ENCODE measurements at places on chromosomes 5 and 9.
A peak's percentile ranks its signal among the peaks of the same experiment; 100 is the strongest.

DNA sequence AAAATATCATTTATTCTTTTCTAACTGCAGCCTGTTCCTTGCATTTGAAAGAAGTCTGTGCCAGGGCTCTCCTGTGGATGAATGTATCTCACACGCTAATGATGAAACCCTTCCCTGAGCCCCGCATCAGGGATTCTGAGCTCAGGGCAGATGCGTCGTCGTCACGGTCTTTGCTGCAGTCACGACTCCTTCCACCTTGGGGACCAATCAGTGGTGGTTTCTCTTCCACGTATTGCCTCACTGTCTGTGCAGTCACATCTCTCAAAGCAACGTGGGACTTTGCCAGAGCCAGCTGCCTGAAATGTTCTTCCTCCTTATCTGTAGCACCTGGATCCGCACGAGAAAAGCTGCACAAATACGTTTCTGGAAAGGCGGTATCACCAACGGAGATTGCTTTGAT is 13.9 kb upstream of the UBE2QL1 start:
- DNase-seq = no peak

DNA sequence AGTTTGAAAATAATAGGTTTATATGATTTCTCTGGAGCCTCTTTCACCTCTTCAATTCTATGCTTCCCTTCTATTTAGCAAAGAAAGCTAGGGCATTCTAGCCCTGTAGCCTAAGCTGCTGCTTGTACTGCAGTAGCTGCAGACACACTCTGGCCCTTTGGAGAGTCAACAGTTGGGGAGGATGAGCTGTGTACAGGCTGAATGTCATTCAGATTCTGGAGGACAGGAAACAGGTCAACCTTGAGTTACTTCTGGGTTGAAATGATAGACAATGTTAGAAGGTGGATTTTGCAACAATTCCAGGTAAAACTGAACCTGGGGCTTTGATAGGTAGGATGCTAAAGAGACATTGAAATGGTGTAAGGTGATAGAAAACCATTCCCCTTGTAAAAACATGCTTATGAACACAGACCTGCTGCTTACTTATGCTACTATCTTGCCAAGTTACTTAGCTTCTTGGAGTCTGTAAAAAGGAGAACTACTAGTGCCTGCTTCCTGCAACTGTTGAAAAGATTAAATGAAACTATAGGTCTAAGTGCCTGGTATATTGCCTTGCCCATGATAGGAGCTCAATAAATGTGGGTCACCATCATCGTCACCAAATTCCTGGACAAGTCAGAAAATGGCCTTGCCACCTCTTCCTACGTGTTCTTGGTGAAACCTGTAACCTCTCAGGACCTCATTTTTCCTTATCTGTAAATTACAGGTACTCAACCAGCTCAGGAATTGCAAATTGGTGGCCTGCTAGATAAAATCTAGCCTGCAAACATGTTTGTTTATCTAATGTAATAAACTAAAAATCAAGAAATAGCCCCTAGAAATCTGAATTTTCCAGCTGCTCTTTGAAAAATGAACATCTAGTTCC is 83.7 kb downstream of the GALNT10 start:
- DNase-seq = no peak

DNA sequence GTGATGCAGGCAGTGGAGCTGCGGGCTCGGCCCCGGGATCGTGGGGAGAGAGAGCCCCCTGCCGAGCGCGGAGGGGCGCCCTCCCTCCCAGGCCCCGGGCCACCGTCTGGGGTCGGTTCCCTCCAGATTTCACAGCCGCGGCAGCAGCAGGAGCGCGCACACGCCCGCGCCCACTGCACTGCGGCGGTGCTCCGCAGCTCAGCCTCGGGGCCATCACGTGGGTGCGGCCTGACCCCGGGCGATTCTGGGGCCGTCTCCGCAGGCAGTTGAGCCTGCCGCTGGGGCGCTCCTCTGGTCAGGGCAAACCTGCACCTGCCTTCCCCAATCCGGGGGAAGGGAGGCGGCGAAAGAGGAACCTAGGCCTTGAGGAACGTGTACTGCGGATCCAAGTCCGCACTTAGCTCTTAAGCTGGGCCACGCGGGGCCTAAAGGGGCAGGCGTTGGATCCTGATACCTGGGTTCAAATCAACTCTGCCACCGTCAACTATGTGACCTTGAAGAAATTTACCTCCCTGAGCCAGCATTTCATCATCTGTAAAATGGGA is 9.4 kb upstream of the DELE1 start:
- peak; percentile 10 for DNase-seq

DNA sequence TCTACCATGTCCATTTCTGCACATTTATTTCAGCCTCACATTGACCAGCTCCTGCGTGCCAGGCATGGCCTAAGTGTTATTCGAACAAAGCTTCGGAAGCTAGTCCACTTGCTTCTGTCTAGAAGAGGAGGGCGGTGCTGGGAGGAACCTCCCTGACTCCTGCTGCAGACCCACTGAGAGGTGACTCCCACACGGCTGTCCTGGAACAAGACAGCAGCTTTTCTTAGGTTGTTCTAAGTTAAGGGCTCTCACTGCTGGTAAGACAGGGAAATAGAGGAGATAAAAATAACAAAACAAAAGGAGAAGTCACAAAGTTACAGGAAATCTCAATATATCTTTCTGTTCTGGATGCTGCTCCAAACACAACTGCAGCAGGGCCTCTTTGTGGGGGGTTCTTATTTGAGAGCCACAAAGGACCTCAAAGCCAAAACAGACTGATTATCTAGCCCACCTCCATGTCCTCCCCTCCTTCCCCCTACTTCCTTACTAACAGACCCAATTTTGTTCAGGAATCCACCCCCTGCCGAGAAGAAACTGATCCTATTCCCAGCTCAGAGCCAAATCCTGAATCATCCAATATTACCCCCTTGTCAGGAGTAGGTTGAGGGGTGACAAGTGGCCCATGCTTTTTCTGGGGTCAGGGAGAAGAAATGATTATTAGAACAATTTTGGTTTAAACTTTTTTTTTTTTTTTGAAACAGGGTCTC is 28.4 kb upstream of the KCNIP1 start:
- DNase-seq = no peak

- no peak for DNase-seq
These were observed 234.4 kb downstream of the NTRK2 start for GRCh38 chr9:84903963-84904362.

DNA sequence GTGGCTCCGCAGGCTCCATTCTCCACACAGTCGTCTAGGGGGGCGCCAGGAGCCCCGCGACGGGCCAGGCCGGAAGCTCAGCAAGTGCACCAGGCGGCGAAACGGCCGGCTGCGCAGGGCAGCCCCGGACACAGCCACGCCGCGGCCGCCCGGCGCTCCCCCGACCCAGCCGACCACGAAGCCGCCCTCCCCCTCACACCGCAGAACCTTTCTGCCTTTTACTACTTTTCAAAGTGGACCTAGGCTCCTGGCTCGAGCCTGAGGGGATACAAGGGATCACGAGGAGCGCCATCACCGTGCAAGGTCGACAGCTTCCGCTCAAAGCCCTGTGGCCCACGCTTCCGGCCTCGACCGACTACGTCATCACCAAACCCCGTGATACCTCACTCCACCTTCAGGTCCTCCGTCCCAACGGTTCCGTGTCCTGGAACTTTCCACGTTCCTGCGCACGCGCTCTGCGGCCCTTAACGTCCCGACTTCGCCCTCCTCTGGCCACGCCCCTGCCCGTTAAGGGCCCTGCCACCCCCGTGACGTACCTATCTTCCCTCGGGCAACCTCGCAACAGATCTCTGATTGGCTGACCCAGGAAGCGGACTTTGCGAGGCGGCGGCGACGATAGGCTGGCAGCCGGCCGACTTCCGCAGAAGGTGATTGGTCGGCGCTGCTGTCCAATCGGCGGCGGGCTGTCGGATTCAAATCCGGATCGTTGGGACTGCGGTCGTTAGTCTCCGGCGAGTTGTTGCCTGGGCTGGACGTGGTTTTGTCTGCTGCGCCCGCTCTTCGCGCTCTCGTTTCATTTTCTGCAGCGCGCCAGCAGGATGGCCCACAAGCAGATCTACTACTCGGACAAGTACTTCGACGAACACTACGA is at the start of gene CKS2:
TSS of gene CKS2 (plus strand) at position 721 of the 871 bp plus-strand sequence. CDS start at position 819, 98 bp downstream.
- peak; percentile 100 for DNase-seq

GRCh38 chr5:78538240-78538850 is 110.2 kb downstream of the LHFPL2 start:
- no peak for DNase-seq
